Smooth muscle cell of the umbilical artery (primary cell): ENCODE measurements at places on chromosomes 3 and 15. TPM values are rescaled to one million over a fixed set of nuclear protein-coding genes. Genes with fewer than 3 reads are reported as not detected.

Gene RPUSD2
- total RNA-seq, result 11.3 and 11.9 TPM in 2 replicates

Gene AHSG
- total RNA-seq, result under 0.01 and 0.09 TPM in 2 replicates

Gene GPD1L
- 10.1 and 11.0 TPM in 2 replicates for total RNA-seq

Gene DUOXA2
- total RNA-seq, result not detected in 2 replicates

Gene PRRT3
- total RNA-seq, result 2.4 and 3.0 TPM in 2 replicates

Gene COX17
- 10.7 and 12.5 TPM in 2 replicates for total RNA-seq

Gene PHC3
- 25.8 and 29.2 TPM in 2 replicates for total RNA-seq

Gene ARL6IP5
- 72.5 and 109 TPM in 2 replicates for total RNA-seq

Gene COL6A5
- under 0.01 TPM in 1 of 2 replicates, not detected in the other for total RNA-seq

Gene GP9
- not detected in 2 replicates for total RNA-seq

Gene TICRR
- total RNA-seq, result 1.2 and 4.9 TPM in 2 replicates

Gene CACNA2D2
- 0.05 TPM in 1 of 2 replicates, not detected in the other for total RNA-seq

Gene CDC25A
- total RNA-seq, result 2.4 and 8.5 TPM in 2 replicates

Gene BFSP2
- total RNA-seq, result not detected in 2 replicates

Gene LZTFL1
- 19.6 and 26.3 TPM in 2 replicates for total RNA-seq

Gene ALG1L2
- total RNA-seq, result 0.55 TPM in 1 of 2 replicates, not detected in the other

Gene IFT80
- total RNA-seq, result 61.2 and 63.7 TPM in 2 replicates

Gene MYO5C
- under 0.01 and 0.23 TPM in 2 replicates for total RNA-seq

Gene GUCA1C
- not detected in 2 replicates for total RNA-seq

Gene ROPN1
- total RNA-seq, result not detected in 2 replicates

Gene FOXB1
- not detected in 2 replicates for total RNA-seq

Gene DUSP7
- total RNA-seq, result 5.9 and 12.9 TPM in 2 replicates

Gene SUSD5
- total RNA-seq, result 1.5 and 3.9 TPM in 2 replicates

Gene MANF
- 211 and 230 TPM in 2 replicates for total RNA-seq

Gene PLA2G4D
- total RNA-seq, result not detected in 2 replicates

Gene SEMA3G
- total RNA-seq, result 0.09 TPM in 1 of 2 replicates, not detected in the other

Gene SMCO1
- not detected in 2 replicates for total RNA-seq

Gene CISH
- total RNA-seq, result 0.30 and 0.51 TPM in 2 replicates

Gene PAQR9
- total RNA-seq, result 0.05 TPM in 1 of 2 replicates, not detected in the other

Gene KIF15
- 1.5 and 5.8 TPM in 2 replicates for total RNA-seq

Gene RBP2
- not detected in 2 replicates for total RNA-seq

Gene ADAMTS9
- total RNA-seq, result 5.3 and 6.5 TPM in 2 replicates

Gene CIB1
- total RNA-seq, result 30.3 and 33.3 TPM in 2 replicates

Gene SLC22A13
- total RNA-seq, result 1.5 and 1.6 TPM in 2 replicates

Gene MYO5A
- total RNA-seq, result 30.6 and 110 TPM in 2 replicates

Gene CLDN1
- 4.3 and 10.4 TPM in 2 replicates for total RNA-seq
